ENCODE measurements at places on chromosomes 2 and 18.

- DNase-seq, result no peak
Measured at GRCh38 chr2:136005462-136006196, 20.2 kb upstream of the DARS1 start.

GRCh38 chr2:191678437-191679100, 633 bp downstream of the NABP1 start:
- no peak for DNase-seq

- DNase-seq, result peak; percentile 71
Measured at GRCh38 chr2:70070542-70071268, 16.6 kb upstream of the PCBP1 start.

- no peak for DNase-seq
Measured at GRCh38 chr2:23619941-23620340, 235.0 kb downstream of the KLHL29 start.

DNA sequence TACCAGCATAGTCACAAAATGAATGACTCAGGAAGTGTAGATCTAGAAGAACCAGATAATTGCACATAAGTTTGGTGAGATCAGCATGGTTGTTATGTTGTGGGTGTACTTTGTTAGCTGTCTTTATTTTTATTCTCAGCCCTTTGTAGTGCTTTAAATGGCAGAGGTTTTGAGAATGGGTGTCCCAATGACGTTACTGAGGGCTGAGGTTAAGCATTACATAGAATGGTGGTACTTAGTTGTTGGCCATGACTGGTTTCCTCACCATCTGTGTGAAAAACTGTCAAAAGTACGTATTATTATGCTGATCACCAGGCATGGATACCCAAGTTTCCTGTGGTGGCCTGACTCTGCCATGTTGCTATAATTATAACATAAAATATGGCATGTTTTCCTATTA, 165.8 kb downstream of the UBE2E3 start:
- DNase-seq, result no peak

GRCh38 chr18:37987901-37988300, 422.3 kb upstream of the CELF4 start:
- no peak for DNase-seq

DNA sequence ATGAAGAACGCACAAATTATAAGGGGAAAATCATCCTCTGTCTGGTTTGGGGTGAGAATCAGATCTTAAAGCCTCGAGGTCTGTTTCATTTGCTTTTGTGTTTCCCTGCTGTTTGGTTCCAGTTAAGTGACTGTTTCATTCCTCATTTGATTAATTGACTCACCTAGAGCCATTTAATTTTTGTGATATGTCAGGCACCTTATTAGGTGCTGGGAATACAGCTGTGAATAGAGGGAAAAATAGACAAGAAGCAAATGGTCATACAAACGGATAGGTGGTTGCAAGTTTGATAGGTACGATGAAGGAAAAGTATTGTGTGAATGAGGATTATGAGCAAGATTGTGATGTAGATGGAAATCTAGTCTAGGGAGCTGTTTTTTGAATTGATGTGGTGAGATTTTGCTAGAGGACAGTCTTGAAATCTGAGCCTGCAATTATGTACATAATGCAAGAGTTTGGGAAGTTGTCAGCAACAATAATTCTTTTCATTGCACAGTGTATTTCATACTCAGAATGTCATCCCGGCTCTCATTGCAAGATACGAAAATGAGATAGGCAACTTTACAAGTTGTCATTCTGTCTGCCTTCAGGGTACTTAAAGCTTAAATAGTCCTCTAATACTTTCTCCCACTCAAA, 2.2 kb downstream of the ACSL3 start:
- DNase-seq, result no peak

DNA sequence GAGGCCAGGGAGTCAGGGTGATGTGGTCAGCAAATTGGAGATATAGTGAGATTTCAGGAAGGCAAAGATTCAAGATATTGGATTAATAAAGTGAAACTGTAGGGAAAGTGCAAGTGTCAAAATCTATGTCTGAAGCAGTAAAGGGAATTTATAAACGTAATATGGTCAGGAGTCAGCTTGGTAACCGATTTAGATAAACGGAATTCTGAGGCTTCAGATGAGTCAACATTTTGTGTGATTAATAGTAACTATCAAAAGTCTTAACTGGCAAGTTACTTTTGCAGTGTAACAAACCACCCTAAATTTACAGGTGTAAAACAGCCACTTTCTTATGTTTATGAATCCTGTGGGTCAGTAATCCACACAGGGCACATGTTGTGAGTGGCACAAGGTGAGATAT, 10.9 kb downstream of the MTX2 start:
- no peak for DNase-seq

DNA sequence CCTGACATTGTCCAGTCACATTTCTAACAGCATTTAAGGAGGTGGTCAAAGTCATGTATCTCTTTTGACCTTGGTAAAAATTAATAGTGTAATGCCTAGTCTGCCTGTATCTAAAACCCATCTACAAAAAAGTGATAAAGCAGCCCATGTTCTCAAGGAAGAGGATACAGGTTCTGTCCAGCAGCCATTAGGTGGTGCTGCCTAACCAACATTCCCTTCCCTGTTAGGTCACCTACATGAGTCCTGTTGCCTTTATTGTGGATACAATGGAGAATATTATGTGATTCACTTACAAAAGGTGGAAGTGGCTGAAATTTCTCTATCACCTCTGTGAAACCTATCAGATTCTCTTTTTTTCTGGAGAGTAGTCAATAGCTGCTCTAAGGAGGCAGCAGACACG, 52.5 kb downstream of the AQP4 start:
- DNase-seq, result no peak

DNA sequence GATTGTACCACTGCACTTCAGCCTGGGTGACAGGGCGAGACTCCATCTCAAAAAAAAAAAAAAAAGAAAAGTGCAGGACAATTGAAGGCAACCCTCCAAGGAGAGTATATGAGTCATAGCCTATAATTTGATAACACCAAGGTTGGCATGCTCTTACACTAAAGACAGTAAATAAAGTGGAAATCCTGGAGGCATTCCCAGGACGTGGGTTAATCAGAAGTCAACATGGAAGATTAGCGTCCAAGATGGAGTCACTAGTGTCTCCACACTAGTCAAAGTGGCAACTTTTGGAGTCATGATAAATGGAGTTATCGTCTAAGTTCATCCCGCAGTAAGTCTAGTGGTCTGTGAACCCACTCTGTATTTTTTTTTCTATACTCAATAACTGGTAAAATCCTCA, 21.2 kb upstream of the UGGT1 start:
- no peak for DNase-seq

All from fibroblast of skin of left quadriceps (primary cell).